ENCODE measurements at places on chromosomes 1 and 21.
A peak's percentile ranks its signal among the peaks of the same experiment; 100 is the strongest.

- DNase-seq = no peak
Observed at GRCh38 chr1:151184211-151184610, 5.8 kb downstream of the VPS72 start.

- no peak for DNase-seq
Observed at GRCh38 chr1:151584278-151584677, 27.6 kb upstream of the SNX27 start.

GRCh38 chr1:58909914-58910681 lies 126.3 kb upstream of the JUN start:
- DNase-seq = no peak

- DNase-seq = peak; percentile 48
Observed at GRCh38 chr1:3695326-3696217, 43.3 kb downstream of the TP73 start.

GRCh38 chr1:197439708-197440280 lies 171.7 kb downstream of the CRB1 start:
- no peak for DNase-seq

- DNase-seq = no peak
Observed at GRCh38 chr1:115331558-115332331, 6.3 kb downstream of the NGF start.

DNA sequence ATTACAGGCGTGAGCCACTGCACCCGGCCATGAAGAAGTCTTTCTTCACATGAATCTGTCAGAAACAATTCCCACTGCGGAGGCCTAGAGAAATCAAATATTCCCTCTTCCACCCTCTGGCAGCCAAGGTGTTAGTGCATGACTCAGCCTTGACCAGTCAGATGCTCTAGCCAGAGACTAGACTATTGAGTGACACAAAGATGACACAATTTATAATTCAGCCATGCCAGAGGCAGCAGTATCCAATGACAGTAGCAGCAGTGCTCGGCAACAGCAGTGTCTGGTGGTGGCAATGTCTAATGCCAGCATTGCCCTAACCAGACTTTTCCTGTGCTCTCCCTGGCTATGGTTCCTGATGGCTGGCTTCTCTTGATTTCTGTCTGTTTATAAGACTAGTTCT lies 8.7 kb downstream of the CTXND2 start:
- no peak for DNase-seq

GRCh38 chr1:201167041-201167991 lies 13.0 kb upstream of the TMEM9 start:
- no peak for DNase-seq

DNA sequence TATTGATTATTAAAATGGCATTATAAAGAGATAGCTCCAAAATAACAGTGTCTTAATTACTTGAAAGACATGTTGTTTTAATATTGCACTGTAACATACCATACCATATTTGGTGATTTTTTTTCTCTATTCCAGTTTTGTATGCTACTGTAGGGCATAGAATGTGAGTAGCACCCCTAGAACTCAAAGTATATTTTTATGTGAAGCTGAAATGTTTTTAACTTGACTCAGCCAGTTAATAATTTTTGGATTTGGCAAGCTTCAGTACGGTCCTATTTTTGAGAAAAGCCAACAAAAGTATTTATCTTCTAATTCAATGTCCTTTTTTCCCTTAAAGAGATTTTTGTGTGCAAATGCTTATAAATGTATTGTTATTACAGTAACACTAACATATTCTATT lies 593.8 kb downstream of the USP25 start:
- no peak for DNase-seq

DNA sequence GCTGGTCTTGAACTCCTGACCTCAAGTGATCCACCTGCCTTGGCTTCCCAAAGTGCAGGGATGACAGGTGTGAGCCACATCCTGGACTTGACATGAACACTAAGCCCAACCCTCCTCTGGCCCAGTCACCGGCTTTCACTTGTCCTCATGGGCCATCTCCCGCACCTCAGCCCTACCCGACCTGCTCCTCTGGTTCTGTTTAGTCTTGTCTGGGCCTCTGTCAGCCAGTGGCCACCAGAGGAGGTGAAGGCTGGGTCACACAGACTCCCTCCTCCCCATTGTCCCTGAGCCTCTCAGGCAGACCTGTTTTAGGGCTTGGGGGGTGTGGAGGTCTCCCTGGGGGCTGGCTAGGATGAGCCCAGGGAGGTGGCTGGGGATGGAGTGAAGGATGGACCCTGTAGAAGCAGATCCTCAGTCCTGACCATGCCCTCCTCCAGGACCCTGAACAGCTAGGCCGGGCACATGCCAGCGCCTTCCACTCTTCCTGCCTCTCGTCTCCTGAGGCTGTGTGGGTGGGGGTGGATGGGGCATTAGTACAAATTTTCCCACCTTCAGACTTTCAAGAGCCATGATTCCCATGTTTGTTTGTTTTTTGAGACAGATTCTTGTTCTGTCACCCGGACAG lies 26.1 kb upstream of the UMODL1 start:
- DNase-seq = no peak

- DNase-seq = no peak
Observed at GRCh38 chr1:212457740-212458338, 25.1 kb downstream of the NENF start.

- no peak for DNase-seq
Observed at GRCh38 chr1:62781841-62782543, 1.9 kb upstream of the ATG4C start.

DNA sequence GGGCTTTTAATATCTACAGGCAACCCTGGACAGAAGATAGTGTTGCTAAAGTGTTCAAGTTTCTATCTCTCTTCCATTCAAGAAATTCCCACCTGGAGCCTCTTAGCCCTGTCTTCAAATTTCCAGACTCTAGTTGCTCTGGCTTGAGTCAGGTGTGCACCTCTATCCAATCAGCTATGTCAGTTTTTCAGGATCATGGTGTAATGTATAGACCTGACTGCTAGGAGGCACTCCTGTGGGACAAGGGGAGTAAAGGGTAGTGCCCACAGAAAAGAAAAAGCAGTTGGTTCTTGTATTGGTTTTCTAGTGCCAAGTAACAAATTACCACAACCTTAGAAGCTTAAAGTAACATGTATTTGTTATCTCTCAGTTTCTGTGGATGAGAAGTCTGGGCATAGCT lies 6.2 kb upstream of the ZRANB2 start:
- no peak for DNase-seq

- no peak for DNase-seq
Observed at GRCh38 chr1:24450857-24451397, 35.3 kb downstream of the NIPAL3 start.

DNA sequence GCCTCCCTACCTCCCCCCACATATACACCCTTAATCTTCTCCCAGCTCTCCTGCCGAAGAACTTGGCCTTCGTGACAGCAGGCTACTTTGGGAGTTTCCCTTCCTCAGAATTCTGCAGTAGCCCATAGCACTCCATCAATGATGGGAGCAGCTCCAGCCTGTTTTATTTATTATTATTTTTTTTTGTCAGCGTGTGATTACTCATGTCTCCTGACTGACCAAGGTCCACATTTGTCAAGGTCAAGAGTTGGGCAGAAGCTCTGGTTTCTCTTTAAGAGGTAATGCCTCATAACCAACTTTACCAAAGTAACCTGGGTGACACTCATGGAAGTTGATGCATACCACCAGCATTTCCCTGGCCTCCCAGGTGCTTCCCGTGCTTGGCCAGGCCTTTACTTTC lies 125.4 kb downstream of the ZZZ3 start:
- DNase-seq = no peak

DNA sequence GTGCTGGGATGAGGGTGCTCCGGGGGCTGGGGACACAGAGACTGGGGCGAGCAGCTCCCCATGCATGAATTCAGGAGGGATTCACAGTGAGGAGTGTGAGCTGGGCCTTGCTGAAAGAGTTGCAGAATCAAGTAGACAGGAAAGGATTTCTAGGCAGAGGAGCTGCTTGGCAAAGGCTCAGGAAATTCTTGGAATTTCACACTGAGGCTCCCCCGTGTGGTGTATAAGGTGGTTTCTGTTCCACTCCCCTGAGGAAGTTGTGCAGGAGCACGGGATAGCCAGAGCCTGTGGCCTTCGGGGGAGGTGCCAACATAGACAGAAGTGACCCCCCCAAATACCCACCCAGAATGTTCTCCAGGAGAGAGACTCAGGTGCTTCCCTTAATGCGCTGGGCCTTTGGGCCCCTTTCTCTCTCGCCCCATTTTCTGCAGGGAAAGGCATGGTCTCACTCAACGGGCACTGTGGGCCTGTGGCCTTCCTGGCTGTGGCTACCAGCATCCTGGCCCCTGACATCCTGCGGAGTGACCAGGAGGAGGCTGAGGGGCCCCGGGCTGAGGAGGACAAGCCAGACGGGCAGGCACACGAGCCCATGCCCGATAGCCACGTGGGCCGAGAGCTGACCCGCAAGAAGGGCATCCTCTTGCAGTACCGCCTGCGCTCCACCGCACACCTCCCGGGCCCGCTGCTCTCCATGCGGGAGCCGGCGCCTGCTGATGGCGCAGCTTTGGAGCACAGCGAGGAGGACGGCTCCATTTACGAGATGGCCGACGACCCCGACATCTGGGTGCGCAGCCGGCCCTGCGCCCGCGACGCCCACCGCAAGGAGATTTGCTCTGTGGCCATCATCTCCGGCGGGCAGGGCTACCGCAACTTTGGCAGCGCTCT lies 58.5 kb upstream of the ACTL8 start:
- DNase-seq = peak; percentile 71

- DNase-seq = no peak
Observed at GRCh38 chr1:58823481-58824010, 39.7 kb upstream of the JUN start.

- DNase-seq = no peak
Observed at GRCh38 chr1:219058891-219059820, 114.5 kb upstream of the LYPLAL1 start.

- DNase-seq = no peak
Observed at GRCh38 chr1:17403081-17403480, 31.1 kb downstream of the PADI6 start.

DNA sequence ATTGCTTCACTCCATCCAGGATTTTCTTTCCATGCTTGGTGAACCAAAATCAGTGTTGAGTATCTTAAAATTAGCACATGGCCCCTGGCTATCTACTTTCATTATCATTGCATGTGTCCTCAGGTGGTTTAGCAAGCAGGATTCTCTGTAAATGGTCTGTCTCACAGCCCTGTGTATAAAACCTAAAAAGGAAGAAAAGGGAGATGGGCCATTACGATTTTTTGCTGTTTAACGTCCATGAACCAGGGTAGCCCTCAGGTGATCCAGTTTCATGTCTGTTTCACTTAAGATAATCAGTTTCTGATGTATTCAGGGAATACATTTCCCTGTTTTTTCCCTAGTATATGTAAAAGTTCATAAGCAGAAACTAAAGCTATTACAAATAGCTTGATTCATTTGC lies 238.2 kb downstream of the NFIA start:
- no peak for DNase-seq

DNA sequence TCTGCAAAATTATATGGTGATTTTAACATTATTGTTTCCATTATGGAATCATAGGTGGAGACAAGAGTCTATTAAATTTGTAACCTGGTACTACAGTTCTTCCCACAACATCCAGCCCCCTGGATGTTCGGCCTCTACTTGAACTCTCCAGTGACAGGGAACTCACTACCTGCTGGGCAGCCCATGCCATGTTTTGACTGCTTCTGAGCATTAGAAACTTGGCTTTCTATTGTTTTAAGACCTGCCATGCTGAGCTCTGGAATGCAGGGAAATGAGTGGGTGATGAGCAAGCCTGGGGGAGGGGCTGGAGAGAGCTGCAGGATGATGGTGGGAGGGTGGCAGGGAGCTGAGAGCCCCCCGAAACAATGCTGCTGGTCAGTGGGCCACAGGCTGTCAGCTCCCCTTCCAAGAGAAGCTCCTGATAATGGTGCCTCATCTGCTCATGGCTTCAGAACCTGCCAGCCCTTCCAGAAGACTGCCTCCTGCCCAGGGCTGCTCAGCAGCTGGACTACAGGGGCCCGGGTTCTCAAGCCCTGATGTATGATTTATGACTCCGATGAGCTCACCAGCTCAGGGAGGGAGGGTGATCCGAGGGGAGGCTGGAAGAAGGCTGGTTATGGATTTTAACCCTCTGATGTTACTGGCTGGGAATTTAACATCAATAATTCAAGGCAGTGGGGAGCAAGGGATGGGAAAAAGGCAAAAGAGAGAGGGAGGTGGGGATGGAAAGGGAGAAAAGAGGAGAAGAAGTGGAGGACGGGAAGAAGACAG lies 205.0 kb downstream of the HIVEP3 start:
- DNase-seq = no peak

- DNase-seq = no peak
Observed at GRCh38 chr1:164611754-164612642, 53.0 kb downstream of the PBX1 start.
